ENCODE measurements at places on chromosomes 16 and 17.

DNA sequence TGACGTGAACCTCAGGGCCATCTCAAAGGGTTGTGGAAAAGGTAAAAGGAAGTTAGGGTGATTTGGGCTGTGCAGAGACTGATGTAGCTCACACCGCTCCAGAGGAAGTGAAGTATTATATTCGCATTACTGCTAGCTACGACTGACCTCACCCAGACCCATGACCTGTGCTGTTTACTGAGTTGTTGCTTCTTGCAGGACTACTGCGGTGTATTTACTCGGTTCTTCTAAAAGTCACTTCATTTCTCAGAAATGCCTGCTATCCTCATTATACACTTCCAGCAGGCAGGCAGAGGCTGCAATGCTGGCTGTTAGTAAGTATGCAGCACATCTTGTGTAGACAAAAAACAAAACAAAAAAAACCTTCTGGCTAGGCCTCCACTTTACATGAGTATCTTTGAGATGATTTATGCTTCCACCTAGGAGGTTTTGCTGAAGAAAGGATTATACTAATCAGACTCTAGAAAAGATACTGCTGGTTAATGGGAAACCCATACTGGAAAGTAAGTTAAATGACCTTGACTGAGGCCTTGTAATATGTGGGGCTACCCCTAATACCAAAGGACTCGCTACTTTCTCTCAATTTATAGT is 76.0 kb downstream of the CREBBP start:
- no peak for DNase-seq

DNA sequence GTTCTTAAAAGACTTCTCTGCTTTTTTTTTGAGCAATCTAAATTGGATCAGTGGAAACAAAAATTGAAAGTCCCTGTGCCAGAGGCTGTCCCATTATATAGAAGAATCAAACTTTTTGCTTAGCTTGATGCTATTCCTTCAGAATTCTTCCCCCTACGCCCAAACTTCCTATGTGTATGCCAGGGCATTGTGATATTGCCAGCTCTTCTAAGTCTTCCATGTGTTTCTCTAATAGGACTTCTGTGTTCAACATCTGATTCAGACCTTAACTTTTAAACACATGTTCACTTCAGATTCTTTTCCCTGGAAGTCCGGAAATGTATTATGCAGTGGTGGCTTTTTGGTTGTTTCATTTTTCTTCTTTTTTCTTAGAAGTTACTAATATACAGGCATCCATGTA is 18.7 kb downstream of the PTRH2 start:
- DNase-seq = no peak

DNA sequence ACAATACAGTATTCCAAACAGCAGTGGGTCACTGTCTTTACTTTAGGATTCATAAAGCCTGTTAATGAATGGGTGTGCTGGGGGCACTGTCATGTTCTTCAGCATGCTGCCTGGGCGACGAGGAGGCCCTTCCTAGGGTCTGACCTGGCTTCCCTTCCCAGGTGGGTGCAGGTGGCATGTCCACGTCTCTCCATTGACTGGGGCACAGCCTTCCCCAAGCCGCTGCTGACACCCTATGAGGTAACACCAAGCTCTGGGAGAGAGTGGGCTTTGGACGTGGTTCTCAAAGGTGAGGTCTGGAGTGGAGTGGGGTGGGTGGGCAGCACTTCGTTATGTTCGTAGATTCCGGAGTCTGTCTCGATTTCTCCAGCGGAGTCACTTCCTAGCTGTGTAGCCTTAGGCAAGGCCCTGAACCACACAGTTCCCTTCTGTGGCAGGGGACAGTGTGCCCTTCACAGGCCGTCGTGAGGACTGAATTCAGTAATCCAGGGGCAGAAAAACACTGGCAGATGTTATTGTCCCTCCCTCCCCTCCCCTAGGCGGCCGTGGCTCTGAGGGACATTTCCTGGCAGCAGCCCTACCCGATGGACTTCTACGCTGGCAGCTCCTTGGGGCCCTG is 771 bp upstream of the OVCA2 start:
- DNase-seq = no peak

GRCh38 chr17:38877130-38877851 is 7.4 kb downstream of the LASP1 start:
- no peak for DNase-seq

DNA sequence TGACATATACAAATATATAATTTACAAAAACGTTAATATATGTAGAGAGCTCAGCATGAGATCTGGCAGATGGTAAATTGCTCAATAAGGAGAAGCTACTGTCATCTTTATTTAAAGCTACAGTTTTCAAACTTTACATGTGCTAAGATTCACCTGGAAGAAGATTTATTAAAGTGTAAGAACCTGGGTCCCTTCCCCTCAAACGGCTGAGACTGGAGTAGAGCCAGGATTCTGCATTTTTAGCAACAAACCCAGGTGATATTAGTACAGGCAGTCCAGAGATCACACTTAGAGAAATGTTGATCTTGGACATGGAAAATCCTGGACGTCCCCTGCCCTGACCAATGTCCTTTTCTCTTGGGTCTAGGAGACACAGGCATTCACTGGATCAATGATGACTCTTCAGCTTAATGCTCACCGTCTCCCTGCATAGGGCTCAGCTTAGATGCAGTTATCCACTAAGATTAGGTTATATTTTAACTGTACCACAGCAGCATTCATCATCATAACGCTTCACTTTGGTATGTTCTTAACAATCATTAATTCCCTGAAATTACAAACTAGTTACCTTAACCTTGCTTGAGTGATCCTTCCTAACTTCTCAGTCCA is 20.4 kb downstream of the CDR2 start:
- no peak for DNase-seq

DNA sequence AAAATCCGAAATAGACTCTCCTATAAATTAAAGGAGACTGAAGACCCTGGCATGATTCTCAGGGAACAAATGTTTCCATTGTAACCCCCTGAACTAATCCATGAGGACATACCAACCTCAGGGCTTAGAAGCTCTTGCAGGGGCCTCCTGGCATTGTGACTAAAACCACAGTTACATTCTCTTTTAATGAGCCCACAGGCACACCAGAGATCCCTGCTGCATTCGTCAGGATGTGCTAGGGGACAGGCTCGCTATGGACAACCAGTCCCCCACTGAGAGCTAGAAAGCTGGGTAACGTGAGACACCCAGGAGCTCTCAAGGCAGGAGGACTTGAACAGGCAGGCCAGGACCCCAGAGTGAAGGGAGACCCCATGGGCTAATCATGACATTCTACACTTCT is 140.6 kb upstream of the TNRC6C start:
- DNase-seq = no peak

Measured in stimulated activated CD8-positive, alpha-beta memory T cell treated with anti-CD3 and anti-CD28 coated beads, Interleukin-7, amount 100 ng/mL, for 1 hour (primary cell).